Frontal cortex (tissue), 4 donors: ENCODE measurements at places on chromosomes 1 and 21. TPM values are rescaled to one million over a fixed set of nuclear protein-coding genes. Genes with fewer than 3 reads are reported as not detected.

DNA sequence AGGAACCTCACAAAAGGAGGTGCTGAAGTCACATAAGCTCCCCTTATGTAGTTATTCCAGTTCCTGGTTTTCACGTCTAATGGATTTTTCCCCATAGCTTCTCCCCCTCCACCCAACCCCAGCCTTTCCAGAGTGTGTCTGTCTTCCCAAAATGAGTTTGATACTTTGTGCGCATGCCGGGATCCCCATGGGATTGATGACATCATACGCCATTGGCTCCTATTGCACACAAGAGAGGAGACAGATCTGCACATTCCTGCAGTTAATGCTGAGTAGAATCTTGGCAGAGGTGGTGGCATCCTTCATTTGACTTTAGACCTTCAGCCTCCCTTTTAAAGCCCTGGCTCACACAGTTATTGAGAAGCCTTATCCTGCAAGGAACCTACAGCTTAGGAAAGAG, 71.4 kb downstream of the DDR2 start:
- no peak for DNase-seq

- DNase-seq: no peak
Observed at GRCh38 chr1:20051218-20051829, 18.7 kb upstream of the PLA2G5 start.

- DNase-seq: no peak
Observed at GRCh38 chr1:182029002-182029378, 32.5 kb downstream of the ZNF648 start.

DNA sequence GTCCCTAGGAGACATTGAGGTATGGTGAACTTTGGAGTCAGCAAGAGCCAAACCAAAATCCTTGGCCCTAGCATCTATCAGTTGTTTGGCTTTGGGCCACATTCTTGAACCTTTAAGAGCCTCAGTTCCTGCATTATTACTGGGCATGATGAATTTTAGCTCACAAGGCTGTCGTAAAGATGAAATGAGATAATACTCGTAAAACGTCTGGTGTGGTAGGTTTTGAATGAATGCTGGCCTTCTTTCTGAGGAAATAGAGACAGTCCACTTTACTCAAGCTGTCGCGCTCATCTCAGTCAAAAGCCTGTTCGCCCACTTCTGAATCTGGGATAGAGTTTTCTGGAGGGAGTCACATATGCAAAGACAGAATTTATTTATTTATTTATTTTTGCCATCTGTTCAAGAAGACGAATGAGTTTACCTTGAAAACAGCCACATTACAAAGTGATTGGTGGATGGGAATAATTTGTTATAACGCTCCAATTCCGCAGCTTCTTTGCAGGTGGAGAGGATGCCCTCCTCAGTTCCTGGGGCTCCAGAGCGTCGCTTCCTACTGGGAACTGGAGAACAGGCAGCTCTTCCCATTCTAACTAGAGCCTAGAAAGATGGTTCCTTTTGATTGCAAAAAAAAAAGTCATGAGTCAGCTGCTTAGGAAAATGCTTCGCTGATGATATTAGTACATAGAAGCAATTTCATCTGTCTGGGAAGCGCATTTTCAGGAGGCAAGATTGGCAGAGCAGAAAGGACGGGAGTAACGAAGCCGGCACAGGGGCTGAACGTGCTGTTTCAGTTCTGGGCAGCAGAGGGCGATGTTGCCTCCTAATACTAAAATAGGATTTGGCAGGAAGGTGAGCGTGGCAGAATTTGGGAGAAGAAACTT, 49.9 kb upstream of the CYP2J2 start:
- DNase-seq: peak; percentile 55

- no peak for DNase-seq
Observed at GRCh38 chr1:44141531-44141930, at the start of gene KLF18. Gene KLF18 (minus strand): TSS chr1:44141631. CDS start chr1:44141631, 0 bp downstream.

The RPTN gene
- total RNA-seq: not detected
